Renal cortical epithelial cell (primary cell): ENCODE measurements at places on chromosomes 6 and 20. TPM values are rescaled to one million over a fixed set of nuclear protein-coding genes. Genes with fewer than 3 reads are reported as not detected.
A peak's percentile ranks its signal among the peaks of the same experiment; 100 is the strongest.

NRSN1 gene
- 0.15 TPM in 1 of 2 replicates, not detected in the other for total RNA-seq

PRDM13 gene
- total RNA-seq = not detected in 2 replicates

DOK5 gene
- total RNA-seq = under 0.01 and 6.5 TPM in 2 replicates

PLEKHG1 gene
- 11.1 and 13.4 TPM in 2 replicates for total RNA-seq

PAK5 gene
- not detected in 2 replicates for total RNA-seq

CRISP1 gene
- not detected in 2 replicates for total RNA-seq

CALHM6 gene
- total RNA-seq = 1.6 and 3.1 TPM in 2 replicates

- peak; percentile 63 for DNase-seq
Measured at GRCh38 chr6:112296122-112296521, 41.8 kb upstream of the LAMA4 start.

DNA sequence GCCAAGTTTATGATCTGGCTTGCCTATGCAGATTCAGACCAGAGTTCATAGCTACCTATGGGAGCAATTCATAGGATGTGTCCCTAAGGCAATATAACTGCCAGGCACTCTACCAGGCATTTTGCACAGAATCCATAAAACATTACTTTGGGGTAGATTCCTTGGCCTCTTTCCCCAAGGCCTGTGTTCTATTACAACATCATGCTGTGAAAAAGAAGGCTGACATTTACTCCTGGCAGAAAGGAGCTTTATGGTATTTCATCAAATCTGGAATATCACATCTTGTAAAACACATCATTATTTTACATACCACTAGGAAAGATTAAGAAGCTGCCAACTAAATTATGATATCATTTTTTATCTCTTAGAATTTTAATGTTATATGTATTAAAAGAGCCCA, 287.0 kb upstream of the MARCKS start:
- DNase-seq = no peak

DNA sequence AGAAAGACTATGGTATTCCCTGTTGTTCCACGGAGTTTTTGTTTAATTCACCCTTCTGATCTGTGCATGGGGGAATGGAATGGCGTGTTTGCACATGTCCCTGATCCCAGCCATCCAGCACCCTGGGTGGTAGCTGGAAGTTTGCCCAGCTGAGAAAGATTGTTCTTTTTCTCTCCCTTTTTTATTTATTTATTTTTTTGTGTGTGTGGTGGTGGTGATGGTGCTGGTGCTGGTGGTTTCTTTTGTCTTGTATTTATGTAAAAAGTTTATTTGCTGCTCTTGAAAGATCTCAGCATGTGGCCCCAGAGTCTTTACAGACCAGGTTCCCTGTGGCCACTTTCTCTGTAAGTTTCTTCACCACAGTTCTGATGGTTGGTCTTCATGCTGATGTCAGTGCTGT, 372.6 kb downstream of the UTRN start:
- no peak for DNase-seq

DNA sequence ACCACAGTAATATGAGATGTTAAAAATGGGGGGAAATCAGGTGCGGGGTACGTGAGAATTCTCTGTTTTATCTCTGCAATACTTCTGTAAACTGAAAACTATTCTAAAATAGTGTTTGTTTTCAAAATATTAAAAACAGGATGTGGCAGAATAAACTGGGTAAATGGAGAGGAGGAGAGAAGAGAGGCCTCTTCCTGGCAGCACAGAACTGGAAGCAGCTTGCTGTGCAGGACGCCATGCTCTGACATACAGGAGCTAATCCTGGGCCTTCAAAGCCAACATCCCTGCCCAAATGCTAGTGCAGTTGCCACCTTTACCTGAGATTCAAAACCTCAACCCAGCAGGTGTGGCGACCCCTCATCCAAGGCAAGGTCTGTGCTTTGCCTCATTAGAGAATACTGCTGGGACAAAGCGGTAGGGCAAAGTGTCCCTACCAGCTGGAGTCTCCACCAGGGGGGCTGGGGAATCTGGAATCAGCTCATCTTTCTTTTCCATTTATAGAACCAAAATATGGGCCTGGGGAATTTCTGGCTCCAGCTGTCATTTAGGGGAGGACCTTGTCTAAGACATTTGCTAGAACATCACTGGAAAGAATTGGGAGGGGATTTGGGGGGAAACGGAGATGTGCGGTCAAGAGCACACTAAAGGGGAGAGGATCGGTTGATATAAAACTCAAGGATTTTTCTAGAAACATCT, 67.3 kb downstream of the SCML4 start:
- DNase-seq = no peak

- no peak for DNase-seq
Measured at GRCh38 chr20:35939264-35939663, 15.0 kb downstream of the SCAND1 start.

DNA sequence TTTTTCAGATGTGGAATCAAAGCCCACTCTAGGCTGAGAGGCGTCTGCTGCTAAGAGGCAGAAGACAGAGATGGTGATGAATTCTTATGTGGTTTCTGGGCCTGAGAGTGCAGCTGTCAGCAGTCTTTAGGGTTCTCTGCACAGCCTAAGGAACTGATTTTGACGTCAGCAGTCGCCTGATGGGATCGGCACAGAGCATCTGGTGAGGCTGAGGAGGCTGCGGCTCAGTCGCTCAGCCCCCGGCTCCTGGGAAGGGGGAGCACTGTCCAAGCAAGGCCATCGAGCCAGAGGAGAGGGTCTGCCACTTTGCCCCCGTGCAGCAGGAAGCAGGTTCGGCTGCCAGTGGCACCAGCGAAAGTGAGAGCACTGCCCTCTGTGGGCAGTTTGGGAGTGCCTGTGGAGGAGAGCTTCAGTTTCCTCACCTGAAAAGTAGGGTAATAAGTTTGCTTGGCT, 92.5 kb downstream of the TCP11 start:
- no peak for DNase-seq

DNA sequence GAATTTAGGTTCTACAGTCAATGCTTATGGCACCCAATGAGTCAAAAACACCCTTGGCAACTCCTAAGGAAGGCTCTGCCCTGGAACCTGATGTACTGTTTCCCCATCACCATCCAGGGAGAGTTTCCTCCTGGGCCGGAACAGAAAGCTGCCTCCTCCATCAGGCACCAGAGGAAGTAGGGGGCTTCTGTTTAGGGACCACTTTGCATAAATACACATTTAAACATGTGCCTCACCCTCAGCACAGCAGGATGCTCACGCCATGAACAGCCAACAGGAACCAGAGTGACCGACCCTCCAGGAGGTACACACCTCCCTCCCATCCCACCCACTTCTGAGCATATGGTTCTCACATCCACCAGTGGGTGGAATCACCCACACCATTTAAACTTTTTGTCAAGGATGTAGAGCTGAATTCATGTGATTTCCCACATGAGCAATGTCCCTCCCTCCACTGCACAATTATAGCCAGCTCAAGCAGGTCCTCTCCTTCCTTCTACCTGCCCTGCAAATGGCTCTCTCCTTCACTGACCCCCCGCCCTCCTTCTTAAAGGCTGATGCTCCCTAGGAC, 14.8 kb downstream of the DDRGK1 start:
- DNase-seq = no peak

- DNase-seq = no peak
Measured at GRCh38 chr6:48996461-48997119, 466.5 kb downstream of the MMUT start.

GRCh38 chr6:40923326-40923725, 115.7 kb downstream of the UNC5CL start:
- DNase-seq = no peak

GRCh38 chr20:37627060-37627766, 66.6 kb upstream of the CTNNBL1 start:
- DNase-seq = peak; percentile 40

DNA sequence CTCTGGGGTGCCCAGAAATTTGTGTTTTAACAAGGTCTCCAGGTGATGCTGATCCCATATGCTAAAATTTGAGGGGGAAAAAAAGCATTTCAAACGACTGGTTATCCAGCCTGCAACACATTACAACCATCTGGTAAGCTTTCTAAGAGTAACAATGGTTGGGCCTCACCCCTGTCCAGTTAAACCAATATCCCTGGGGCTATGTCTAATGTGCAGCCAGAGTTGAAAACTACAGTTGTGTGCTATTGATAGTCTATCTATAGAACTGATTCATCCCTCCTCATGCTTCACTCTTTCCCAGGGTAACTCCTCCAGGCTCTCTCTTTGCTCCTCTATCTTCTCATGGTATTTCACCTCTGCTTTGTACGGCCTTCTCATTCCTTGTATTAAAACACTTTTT, 458.3 kb downstream of the MMUT start:
- DNase-seq = no peak

DNA sequence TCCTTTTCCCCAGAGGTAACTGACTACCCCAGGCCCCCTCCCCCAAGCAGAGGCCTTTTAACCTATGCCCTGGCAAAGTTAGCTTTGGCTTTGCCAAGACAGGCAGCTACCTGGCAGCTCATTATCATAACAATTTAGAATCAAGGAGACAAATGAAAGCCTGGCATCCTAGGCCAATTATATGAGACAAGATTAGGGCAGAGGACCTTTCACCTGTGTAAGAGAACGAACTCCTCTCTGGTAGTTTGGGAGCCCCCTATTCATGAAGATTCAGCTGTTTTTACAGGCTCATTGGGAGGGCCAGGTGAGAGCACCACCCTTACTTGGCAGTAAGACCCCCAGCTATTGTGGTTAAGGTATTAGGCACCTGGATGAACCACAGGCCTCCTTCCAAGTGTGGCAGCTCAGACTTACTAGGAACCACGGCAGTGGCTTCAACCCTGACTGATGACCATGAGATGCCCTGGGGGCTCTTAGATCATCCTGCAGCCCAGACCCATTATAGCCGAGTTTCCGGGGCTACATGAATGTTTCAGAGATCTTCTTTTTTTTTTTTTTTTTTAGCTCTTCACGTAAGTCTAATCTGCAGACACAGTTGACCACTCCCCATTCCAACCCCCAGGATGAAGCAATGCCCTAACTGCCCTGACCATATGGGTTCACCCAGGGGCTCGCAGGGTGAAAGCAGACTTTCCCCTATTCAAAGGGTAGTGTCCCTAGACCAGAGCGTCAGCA, 56.2 kb downstream of the RAB44 start:
- DNase-seq = no peak

DNA sequence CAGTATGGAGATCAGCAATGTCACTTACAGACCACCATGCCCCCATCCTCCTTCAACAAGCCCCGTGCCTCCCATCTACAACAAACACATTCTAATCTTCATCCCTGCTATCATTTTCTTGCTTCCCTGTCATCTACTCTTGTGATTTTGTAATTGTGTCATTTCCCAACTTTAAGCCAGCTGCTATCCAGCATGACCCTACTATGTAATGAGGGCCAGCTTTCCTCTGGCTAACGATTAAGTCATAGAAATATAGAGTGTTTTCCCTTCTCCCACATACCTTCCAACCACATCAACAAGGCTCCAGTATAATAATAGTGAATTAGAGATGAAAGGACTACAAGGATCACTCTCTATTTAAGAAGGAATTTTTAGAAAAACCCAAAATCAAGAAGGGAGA, 607.0 kb downstream of the TENT5A start:
- no peak for DNase-seq

- peak; percentile 46 for DNase-seq
Measured at GRCh38 chr6:69063401-69063800, 428.3 kb downstream of the ADGRB3 start.

DNA sequence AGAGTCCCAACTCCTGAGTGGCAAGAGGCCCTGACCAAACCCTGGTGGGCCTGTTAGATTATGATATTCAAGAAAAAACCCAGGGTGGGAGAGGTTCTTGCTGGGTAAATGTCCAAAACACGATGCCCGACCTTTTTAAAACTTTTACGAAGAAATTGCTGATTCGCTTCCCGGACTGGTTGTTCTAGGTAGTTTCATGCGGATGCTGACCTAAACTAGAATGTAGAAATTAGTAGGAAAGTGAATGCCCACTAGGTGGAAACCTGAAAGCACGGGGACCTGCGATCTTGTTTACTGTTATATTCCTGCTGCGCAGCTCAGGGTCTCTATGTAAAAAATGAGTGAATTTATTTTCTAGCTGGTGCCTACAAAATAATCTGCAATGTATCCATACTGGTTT, 2.3 kb downstream of the RAE1 start:
- DNase-seq = no peak

DNA sequence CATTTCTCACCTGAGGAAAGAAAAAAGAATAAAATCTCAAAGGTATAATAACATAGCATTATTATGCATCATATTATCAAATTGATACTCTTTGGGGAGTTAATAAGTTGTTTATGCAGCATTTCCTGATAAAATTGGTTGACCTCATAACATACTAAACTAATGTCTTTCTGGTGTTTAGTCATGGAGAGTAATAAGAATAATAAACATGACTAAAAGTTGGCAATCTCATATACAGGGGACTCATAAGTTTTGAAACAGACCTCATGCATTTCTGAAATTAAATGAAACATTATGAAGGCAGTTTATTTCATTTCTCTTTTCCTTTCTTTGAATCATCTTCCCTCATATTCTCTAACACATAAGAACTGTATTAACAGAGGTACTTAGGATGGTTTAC, 60.5 kb upstream of the PRDM1 start:
- no peak for DNase-seq

- DNase-seq = peak; percentile 46
Measured at GRCh38 chr20:19531446-19531845, 226.6 kb upstream of the RIN2 start.

GRCh38 chr6:163226181-163226835, 188.2 kb upstream of the QKI start:
- no peak for DNase-seq
